ENCODE measurements at places on chromosomes 4 and X.

GRCh38 chr4:118410138-118410537 lies 57.3 kb upstream of the PRSS12 start:
- DNase-seq: no peak

DNA sequence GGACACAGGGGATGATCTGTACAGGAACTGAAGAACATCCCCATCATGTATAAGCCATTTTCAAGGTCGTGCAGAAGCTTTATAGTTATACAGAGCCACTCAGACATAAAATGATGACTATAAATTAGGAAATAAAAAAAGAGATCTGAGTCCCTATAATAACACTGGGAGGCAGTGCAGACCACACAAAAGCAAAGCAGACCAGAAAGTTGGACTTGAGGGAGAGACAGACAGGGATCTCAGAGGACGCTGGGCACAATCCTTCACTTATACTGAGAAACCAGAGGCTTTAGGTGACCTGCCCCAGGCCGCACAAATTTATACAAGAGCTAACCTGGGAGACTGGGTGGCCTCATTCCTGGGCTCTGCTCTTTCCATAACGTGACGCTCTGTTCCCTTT lies 70.5 kb downstream of the HADH start:
- DNase-seq: no peak

- no peak for DNase-seq
These were observed 100.4 kb downstream of the KLHL8 start for GRCh38 chr4:87120010-87120409.

DNA sequence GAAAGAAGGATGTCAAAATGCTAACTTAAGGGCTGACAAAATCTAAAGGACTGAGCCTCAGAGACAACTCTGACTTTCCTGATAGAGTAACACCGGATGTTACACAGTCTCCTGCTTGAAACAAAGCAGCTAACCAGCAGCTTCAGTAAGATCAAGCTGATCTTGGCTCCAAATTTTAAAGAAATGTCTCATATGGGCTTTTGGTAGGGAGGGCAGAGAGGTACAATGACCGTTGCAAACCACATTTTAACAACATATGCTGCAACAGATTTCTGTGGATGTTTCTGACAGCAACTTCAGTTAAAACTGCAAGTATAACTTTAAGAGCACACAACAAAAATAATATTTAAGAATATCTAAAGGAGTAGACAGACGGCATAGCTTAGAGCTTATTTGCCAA lies 9.1 kb downstream of the RPGR start:
- no peak for DNase-seq

- DNase-seq: no peak
These were observed 76.5 kb downstream of the PSAPL1 start for GRCh38 chr4:7358100-7358735.

DNA sequence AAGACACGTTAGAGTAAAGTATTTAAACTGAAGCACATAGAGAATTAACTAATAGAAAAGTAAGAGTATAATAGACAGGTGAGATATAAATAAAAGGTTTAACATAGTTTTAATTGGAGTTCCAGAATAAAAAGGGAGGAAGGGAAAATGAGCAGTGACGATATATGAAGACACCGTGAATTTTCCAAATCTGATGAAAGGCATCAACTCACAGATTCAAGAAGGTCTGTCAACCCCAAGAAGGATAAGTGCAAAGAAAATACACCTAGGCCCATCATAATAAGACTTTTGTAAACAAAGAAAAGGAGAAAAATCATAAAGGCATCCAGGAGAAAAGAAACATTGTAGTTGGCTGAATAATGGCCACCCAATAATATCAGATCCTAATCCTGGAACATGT lies 43.9 kb upstream of the RAP2C start:
- DNase-seq: no peak

GRCh38 chr4:15675356-15675755 lies 6.3 kb upstream of the FAM200B start:
- DNase-seq: no peak

DNA sequence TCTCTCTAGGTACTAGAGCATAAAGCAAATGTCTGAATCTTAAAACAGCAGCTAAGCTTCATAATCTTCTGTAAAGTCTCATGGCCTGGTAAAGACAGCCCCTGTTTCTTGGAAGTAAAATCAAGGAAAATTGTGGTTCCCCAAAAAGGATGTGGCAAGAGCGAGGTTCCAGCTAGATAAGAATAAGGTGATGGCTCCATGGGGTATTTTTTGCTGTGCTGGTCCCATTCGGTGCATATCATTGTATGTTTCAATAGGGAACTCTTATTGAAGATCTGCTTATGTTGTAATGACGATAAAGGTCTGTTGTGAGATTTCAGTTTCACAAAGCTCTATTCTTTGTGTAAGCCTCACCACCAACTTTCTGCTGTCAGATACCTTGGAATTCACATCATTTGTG lies 316.9 kb upstream of the NOCT start:
- DNase-seq: no peak

GRCh38 chrX:98028691-98029090 lies 1145.0 kb downstream of the RPA4 start:
- no peak for DNase-seq

GRCh38 chr4:66187175-66187720 lies 517.0 kb upstream of the EPHA5 start:
- DNase-seq: no peak

Data from vagina (tissue), 2 donors.